Esophagus muscularis mucosa (tissue), 4 donors: ENCODE measurements at places on chromosomes 5 and 9. TPM values are rescaled to one million over a fixed set of nuclear protein-coding genes. Genes with fewer than 3 reads are reported as not detected.

IFNB1 gene
- total RNA-seq: not detected

GRCh38 chr5:40781843-40782409 is 16.2 kb downstream of the PRKAA1 start:
- H3K27me3 ChIP-seq: no peaks in the 10 kb centered on the region
- H3K36me3 ChIP-seq: peaks cover 5% of the 10 kb centered on the region
- no peak overlapping the region for H3K4me3 ChIP-seq
- DNase-seq: no peak

SLC4A9 gene
- total RNA-seq: not detected

GRCh38 chr5:125696762-125697161 is 726.4 kb upstream of the GRAMD2B start:
- DNase-seq: no peak
- no peaks in the 10 kb centered on the region for H3K36me3 ChIP-seq
- no peaks in the 10 kb centered on the region for H3K27me3 ChIP-seq
- H3K4me1 ChIP-seq: no peaks in the 10 kb centered on the region
- no peak overlapping the region for H3K27ac ChIP-seq

SIL1 gene
- total RNA-seq: 31.8 TPM

DNA sequence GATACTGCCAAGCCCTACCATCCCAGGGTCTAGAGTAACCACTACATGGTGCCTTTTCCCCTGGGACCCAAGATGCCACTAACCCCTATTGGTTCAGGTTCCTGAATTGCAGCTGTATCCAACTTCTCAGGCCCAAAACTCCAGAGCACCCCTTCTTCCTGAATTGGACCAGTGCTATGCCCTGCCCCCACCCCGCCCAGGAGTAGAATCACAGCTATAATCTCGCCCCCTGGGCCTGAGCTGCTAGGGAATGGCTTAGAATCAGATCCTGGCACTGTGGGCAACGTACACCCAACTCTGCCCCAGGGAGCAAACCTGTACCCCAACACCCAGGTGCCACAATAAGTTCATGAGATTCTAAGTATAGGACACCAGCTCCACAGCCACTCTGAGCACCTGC is 206.3 kb downstream of the CACNA1B start:
- H3K4me3 ChIP-seq: no peak overlapping the region
- H3K27ac ChIP-seq: no peak overlapping the region
- no peaks in the 10 kb centered on the region for H3K36me3 ChIP-seq
- no peaks in the 10 kb centered on the region for H3K27me3 ChIP-seq
- DNase-seq: no peak

GRCh38 chr9:134750450-134751155 is 109.0 kb downstream of the COL5A1 start:
- H3K27me3 ChIP-seq: no peaks in the 10 kb centered on the region
- DNase-seq: no peak
- H3K4me3 ChIP-seq: no peak overlapping the region

GRCh38 chr5:171478946-171479775 is 59.7 kb downstream of the FGF18 start:
- no peak for DNase-seq
- no peak overlapping the region for H3K4me3 ChIP-seq
- no peak overlapping the region for H3K27ac ChIP-seq
- H3K4me1 ChIP-seq: peaks cover 16% of the 10 kb centered on the region
